ENCODE measurements at places on chromosomes 1 and 21.

DNA sequence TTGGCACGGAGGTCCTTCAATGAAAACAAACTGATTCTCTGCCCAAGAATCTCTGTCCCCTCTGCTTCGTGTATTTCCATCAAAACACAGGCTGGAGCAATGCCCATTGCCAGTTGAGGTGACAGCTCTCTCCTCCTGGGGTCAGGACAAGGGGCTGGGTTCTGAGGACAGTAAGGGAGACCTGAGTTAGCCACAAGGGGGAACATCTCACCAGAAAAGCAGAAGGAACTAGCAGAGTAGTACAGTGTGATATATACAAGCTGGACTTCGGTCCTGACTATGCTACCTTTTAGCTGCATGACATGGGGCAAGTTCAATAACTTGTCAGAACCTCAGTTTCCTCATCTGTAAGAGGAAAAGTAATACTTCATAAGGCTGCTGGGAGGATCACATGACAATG, 50.3 kb downstream of the SYT2 start:
- no peak for DNase-seq

DNA sequence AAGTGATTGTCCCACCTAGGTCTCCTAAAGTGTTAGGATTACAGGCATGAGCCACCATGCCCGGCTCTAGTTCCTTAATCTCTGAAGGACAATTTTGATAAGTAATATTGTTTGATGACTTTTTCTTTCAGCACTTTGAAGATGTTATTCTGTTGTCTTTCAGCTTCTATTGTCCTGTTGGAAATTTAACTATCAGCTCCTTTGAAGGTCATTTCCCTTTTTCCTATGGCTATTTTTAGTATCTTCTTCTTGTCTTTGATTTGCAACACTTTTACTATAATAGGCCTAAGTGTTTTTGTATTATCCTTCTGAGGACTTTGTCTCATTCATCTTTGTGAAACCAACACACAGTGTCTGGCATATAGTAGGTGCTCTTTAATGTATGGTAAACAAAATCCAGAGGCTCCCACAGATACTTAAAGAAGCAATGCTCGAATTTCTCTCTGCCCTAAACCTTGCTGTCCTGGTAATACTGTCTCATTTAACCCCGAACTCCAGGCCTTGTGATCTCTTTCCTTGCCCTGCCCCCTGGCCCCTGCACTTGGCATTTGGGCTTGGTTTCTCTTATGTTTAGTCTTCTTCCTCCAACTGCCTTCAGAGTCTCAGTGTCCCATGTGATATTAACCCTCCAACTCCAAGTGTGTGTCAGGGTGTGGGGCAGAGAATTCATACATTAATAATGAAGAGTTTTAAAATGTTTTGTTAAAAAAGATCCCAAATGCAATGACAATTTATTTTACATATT, 19.0 kb upstream of the AGO1 start:
- no peak for DNase-seq

DNA sequence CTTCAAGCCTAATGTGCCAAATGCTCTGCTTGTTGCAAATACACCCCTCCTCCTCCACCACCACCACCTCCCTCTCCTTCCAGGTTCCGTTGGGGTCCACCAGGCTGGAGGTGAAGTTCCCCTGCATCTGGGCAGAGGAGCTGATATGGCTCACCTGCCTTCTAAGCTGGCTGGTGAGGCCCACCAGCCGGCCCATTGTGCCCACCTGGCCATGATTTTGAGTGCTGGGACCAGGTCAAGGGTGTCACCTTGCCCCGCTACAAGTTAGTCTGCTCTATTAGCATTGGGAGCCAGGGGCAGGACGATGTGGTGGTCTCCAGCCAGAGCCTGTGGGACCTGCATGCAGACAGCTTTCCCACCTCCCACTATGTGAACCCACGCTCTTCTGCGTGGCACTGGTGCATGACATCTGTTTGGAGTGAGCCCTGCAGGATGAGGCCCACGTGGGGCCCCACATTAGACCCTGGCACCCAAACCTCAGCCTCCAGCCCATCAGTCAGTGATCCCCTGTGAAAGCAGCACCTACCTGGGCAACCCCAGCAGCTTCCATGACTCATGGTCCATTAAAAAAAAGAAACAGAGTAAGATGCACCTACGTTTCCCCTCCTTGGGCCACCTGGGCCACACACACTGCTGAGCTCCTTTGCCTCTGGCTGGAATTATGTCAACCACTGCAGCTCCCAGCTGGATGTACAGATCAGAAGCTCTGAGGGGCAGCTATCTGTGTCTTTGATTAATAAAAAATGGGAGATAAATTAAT, 15.6 kb upstream of the CDCP2 start:
- DNase-seq, result no peak

GRCh38 chr21:41359286-41359685, 2.5 kb upstream of the MX2 start:
- no peak for DNase-seq

DNA sequence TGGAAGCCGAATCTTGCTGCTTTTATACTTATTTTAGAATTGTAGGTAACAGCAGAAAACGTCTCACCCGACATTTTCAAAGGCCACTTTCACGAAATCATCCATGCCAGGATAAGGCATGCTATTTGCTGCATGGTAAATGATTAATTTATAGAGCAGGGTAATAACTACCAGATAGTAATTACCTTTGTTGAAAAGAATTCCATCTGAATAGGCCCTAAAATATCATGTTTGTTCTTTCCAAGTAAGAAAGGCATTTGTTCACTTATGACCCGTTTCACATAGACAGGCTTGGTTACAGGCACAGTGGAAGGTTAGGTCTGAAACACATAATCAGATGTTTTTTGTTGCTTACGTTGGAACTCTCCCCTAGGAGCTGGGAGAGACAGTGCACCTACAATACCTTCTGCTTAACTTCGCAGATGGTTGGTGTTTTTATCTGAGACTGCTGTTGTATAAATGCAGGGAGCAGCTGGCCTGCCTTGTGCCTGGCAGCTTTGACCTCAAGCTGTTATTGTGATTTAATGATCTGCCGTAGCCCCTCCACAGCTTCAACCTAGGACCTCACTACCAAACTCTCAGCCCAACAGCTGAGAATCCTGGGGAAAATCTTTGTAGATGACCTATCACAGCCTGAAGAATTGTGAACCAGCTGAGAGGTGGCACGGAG, 1.6 kb downstream of the SLC44A3 start:
- no peak for DNase-seq

DNA sequence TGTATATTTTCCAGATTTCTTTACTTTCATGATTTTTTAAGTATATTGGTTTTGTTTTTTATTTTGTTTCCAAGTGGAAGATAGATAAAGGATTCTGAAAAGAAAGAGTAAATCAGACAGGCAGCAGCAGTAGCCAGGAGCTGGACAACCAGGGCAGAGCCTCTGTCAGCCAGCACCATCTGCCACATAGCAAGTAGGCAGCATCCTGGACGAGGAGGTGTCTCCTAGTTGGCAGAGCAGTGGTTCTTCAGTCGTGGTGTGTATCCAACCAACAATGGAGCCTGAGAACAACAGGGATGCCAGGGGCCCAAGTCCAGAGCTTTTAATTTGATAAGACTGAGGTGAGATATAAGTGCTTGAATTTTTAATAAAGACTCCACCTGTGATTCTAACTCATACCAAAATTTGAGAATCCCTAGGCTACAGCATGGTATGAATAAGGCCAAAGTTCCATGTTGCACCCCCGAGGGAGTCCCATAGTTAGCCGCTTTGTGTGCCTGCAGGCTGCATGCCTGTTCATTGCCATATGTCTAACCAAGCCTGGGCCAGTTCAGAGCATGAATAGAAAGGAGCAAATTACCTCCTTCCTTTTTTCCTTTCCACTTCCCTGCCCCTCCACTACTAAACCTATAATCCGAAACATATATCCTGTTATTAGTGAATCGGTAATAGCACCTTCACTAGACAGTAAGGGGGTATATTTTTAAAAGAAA, 153.2 kb downstream of the NTNG1 start:
- DNase-seq, result no peak

- DNase-seq, result no peak
Observed at GRCh38 chr21:39934895-39935294, 67.7 kb downstream of the PCP4 start.

- DNase-seq, result no peak
Observed at GRCh38 chr1:47646676-47647075, 208.8 kb downstream of the FOXD2 start.

- no peak for DNase-seq
Observed at GRCh38 chr1:211344152-211344618, 17.6 kb downstream of the TRAF5 start.

DNA sequence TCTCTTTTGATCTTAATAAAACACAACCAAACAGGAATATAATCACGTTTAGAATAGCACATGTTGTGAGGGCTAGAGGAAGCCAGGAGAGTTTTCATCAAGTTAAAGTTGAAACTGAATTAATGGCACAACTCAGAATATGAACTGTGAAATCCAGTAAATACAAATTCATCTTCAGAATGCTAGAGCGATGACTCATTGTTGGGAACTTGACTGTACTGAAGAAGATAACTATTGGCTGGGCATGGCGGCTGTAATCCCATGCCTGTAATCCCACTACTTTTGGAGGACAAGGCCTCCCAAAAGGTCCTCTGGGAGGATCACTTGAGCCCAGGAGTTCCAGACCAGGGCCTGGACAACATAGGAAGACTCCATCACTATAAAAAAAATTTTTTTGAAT, 8.8 kb downstream of the SYF2 start:
- no peak for DNase-seq

DNA sequence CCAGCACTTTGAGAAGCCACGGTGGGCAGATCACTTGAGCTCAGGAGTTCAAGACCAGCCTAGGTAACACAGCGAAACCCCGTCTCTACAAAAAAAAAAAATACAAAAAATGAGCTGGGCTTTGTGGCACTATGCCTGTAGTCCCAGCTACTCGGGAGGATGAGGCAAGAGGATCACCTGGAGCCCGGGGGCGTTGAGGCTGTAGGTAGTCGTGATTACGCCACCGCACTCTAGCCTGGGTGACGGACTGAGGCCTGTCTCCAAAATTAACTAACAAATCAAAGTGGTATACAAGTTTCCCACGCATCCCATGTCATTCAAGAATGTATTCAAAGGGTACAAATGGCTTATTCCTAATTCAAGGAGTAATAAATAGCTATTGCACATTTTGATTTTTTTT, 2.4 kb downstream of the AUNIP start:
- no peak for DNase-seq

- DNase-seq, result no peak
Observed at GRCh38 chr21:38759413-38759812, 46.3 kb upstream of the ETS2 start.

GRCh38 chr1:226446094-226446493, 38.2 kb upstream of the PARP1 start:
- DNase-seq, result no peak

GRCh38 chr1:43689289-43689688, 18.0 kb upstream of the ST3GAL3 start:
- DNase-seq, result no peak

DNA sequence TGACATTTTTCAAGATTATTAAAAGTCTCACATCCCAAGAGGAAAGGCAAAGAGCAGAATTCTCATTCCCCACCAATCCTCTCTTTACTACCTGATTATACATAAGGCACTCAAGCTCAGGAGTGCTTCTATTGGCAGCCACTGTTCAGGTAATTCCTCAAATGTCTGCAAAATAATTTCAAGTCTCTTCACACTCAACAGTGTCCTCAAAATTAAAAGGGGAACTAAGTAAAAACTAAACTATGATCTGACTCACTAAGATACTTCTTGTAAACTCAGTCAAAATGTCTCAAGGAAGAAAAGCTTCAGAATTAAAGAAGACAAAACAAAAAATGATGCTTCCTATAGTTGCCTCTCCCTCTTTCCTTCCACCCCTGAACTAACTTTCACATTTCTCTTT, 135.6 kb downstream of the GPATCH2 start:
- no peak for DNase-seq

DNA sequence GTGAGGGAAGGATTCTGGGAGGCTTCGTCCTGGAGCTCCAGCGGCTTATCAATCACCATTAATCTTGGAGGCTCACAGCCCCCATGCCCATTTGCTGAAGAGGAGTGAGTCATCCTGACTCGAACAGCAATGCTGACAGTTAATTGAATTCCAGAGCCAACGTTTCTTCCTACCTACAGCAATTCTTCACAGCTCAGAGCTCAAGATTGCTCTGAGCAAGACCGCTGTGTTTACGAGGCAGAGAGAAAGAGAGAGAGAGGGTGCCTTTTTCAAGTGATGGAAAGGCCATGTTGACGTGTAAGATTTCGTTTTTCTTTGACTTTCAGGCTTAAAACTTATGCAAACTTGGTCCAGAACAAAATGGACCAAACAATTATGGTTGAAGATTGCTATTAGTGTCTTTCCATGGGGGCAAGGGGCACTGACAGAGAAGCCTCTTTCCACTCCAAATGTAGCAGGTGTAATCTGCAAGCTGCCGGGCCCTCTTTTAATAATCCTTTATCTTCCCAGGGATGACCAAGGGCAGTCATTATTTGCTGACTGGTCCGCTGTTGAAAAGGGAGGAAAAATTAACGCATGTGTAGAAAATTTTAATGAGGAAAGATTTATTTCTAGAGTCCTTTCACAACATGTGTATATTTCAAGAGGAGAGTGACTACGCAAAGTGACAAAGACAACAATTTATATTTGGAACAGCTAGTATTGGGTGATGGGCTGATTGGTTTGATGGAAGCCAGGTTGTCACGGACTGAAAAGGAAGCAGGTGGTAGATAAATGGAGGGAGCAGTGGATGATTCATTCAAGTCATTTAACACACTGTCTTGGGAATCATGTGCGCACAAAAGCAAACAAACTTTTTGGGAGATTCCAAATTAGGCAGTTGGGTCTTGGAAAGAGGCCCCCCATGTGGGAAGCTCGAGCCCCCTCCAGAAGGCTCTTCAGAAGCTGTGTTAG, 136.1 kb upstream of the IRF2BP2 start:
- DNase-seq, result no peak

DNA sequence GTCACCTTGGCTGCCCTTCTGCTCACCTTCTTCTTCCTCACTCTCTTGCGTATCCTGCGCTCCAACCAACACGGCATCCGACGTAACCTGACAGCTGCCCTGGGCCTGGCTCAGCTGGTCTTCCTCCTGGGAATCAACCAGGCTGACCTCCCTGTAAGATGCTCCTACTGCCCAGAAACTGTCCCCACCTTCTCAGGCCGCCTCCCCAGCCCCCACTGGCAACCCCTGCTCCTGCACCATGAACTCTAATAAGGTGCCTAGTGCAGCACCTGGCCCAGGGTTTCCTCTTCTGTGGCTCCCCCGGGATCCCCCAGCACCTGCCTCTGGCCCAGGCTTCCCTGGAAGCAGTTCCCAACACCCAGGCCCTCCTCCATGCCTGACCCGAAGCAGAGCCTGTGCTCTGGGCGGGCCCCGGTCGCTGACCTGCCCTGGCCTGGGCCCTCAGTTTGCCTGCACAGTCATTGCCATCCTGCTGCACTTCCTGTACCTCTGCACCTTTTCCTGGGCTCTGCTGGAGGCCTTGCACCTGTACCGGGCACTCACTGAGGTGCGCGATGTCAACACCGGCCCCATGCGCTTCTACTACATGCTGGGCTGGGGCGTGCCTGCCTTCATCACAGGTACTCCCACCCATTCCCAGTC, 12.8 kb downstream of the PSRC1 start:
- no peak for DNase-seq

DNA sequence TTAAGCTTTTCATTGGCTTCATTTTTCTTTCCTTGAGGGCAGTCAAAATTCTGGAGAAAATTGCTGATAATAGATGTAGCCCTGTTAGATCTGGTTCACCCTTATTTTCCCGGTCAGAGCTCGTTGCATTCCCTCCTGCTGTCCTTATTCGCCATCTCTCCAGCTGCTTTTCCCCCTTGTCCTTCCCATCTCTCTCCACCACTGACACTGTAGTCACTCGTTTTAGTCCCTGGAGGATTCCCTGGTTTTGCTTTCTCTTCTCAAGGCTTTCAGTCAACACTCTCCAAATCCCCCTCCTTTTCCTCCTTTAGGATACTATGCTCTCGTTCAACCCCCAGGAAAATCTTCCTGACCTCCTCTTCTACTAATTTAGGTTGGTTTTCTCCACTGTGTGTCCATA, 83.1 kb downstream of the C21orf91 start:
- no peak for DNase-seq

All from GM04503 (cell line).